Fibroblast of skin of left quadriceps (primary cell): ENCODE measurements at places on chromosomes 3 and 15.

- no peak for DNase-seq
These were observed 124.7 kb downstream of the SRGAP3 start for GRCh38 chr3:9124730-9125129.

GRCh38 chr3:157544501-157545130 is 41.4 kb upstream of the VEPH1 start:
- DNase-seq, result no peak

DNA sequence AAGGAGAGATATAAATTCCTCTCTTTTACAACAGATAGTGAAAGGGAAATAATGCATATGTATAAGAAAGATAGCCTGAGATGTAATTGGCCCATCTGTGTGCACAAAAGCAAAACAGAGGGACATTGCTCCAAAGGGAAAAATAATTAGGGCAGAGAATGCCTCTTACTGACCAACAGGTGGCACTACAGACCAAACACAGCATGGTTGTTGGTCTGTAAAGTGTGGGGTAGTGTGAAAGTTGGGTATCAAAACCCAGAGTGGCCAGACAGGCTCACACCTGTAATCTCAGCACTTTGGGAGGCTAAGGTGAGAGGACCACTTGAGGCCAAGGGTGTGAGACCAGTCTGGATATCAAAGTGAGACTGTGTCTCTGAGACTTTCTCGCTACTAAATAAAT is 4.5 kb upstream of the TLNRD1 start:
- no peak for DNase-seq

DNA sequence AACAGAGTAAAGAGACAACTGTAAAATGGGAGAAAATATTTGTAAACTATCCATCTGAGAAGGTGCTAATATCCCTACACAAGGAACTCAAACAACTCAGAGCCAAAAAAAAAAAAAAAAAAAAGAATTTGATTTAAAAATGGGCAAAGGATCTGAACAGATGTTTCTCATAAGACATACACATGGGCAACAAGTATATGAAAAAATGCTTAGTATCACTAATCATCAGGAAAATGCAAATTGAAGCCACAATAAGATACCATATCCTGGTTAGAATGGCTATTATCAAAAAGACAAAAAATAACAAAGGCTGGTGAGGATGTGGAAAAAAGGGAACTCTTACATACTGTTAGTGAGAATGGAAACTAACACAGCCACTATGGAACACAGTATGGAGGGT is 36.2 kb downstream of the TXNRD3 start:
- no peak for DNase-seq
